ENCODE measurements at places on chromosomes 2 and 18.

DNA sequence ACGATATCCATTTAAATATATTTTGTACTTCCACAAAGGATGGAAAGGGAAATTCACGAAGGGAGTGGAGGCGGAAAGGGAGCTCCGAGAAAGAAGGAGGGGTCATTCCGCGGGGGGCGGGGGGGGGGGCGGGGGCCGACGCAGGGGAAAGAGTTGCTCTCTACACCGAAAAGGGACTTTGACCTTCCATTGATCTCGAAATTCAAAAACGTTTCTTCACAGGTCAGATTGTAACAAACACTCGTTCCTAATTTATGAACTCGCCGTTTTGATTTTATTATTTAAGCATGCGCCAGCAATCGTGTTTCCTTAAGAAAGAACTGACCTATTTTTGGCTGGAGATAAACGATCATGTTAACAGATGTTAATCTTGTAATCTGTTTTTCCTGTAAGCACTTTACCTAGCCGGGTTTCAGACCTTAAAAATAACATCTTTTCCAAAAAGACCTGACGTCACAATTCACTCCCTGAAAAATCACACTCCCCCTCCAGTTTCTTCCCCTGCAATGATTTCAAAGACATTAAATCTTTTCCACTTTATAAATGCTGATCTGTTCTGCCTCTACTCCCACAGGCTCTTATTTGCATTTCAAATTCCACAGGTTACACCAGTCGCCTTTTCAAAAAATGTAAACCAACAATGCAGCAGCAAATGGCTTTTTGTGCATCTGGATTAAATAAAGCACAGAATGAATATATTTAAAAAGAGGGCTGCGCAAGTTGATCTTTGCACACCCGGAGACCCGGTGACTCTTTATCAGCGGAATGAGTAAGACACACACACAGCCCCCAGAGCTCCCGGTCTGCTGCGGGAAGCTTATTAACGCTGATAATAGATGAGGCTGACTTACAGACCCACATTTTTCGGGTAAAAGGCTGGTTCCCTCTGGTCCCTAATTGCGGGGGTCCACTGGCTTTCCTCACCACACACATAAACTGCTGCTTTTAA is 1.6 kb downstream of the ZNF516 start:
- no peak for DNase-seq

DNA sequence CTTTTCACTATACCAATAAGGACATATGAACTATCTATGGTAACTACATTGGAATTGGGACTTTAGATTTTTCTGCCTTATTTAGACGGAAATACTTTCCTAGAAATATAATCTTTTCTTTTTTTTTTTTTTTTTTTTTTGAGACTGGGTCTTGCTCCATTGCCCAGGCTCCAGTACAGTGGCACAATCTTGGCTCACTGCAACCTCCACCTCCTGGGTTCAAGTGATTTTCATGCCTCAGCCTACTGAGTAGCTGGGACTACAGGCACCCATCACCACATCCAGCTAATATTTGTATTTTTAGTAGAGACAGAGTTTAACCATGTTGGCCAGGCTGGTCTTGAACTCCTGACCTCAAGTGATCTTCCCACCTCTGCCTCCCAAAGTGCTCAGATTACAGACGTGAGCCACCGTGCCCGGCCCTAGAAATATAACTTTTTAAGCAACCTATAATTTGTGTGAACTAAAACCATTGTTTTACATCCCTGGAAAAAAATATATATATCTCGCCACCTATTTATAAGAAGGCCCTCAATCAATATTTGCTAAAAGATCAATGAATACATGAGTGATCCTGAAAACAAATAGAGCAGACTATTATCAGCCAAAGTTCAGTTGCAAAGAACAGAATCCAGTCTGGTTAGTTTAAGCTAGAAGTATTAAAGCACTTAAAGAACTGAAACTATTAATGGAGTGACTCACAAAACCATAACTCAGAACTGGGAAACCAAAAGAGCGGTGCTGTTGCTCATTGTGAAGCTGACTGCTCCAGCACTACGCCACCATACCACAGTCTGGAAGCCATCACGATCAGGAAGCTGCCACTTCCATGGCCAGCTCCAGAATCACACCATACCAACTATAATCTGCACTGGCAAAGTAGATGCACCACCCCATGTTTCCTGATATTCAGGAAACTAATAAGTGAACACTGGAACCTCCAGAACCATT is 8.4 kb upstream of the HNRNPLL start:
- DNase-seq, result no peak

- no peak for DNase-seq
These were observed 322.2 kb downstream of the ZNF804A start for GRCh38 chr2:184920451-184920965.

- no peak for DNase-seq
These were observed 452.2 kb downstream of the MBD2 start for GRCh38 chr18:53772293-53772692.

- DNase-seq, result no peak
These were observed 38.3 kb downstream of the SP3 start for GRCh38 chr2:173926875-173927274.

DNA sequence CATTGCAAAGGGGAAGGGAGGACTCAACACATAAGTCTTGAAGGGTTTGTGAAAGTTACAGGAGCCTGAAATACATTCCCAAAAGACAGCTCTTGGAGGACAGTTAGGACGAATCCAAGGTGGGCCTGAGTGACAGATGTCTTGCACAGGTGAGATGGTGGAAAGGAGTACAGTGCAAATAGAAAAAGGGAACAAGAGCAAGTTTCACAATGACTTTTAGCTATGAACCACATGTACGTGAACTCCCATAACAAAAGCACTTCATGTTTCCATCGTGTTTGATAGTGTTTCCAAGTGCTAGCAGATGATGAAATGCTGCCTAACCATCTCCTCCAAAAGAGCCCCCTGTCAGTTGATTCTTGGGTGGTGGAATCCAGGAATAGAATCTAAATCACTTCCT is 1.8 kb downstream of the IL18RAP start:
- DNase-seq, result no peak

- DNase-seq, result no peak
These were observed 115.6 kb upstream of the GPC1 start for GRCh38 chr2:240319855-240320203.

GRCh38 chr2:60570251-60570650 is 16.8 kb upstream of the BCL11A start:
- DNase-seq, result no peak

GRCh38 chr2:120625865-120626560 is 109.7 kb upstream of the GLI2 start:
- DNase-seq, result no peak

DNA sequence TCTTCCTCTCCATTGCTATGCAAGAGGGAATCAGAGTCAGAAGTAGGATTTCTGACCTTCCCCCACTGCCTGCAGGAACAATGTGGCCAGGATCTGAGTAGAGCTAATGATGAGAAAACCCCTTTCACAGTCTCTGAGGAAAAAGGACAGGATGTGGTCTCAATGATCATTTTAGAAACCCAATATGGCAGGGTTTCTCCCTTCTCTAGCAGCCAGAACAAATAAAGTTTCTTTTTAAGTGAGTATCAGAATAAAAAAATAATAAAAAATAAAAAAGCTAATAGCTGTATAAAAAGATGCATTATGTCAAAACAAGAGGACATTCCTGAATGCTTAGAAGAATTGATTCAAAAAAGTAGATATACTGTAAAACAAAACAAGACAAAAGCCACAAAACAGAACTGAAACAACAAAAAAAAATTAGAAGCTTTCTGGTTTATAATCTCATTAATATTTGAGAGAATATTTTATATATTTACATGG is 1124.9 kb upstream of the ZEB2 start:
- no peak for DNase-seq

GRCh38 chr2:42435628-42436027 is 58.2 kb downstream of the KCNG3 start:
- no peak for DNase-seq

GRCh38 chr2:84435345-84436025 is 23.6 kb downstream of the SUCLG1 start:
- no peak for DNase-seq

DNA sequence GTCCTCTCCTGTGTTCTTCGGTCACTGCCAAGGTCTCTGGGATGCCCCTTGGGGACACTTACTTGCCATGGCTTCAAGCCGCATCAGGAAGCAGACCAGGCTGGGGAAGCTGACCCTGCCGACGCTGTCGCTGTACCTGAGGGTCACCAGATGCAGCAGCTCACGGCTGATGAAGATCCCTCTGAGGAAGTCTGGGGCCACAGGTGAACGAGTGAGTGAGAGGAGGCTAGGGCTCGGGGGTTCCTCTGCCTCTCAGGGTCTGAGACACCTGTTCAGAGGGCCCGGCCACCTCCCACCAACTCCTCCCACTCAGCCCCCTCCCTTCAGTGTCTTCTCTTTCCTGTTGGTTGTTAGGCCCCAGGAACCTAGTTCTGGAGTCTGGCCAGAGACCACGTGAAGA is 74.9 kb downstream of the CAPN13 start:
- no peak for DNase-seq

GRCh38 chr2:133982256-133982655 is 271.6 kb upstream of the MGAT5 start:
- no peak for DNase-seq

- no peak for DNase-seq
These were observed 331.6 kb downstream of the CPS1 start for GRCh38 chr2:210888035-210888434.

- DNase-seq, result no peak
These were observed 12.0 kb downstream of the SERPINE2 start for GRCh38 chr2:224027070-224027469.

- DNase-seq, result no peak
These were observed 20.7 kb downstream of the FBXO15 start for GRCh38 chr18:74126684-74127655.

DNA sequence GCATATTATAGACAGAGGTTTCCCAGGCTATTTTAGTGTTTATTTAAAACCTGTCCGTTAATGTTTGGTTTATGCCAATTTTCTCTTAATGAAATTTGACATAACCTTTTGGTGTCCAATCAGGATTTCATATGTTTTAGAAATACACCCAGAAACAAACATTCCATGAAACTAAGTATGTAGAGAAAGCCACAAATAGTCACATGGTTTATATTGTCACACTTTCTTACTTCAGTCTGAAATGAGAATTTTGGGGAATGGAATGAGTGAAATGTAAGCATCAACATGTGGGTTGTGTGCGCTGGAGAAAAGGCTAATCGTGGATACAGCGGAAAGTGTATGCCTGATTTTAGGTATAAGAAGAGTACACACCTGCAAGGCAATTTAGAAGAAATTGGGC is 277.0 kb upstream of the RAB12 start:
- no peak for DNase-seq

DNA sequence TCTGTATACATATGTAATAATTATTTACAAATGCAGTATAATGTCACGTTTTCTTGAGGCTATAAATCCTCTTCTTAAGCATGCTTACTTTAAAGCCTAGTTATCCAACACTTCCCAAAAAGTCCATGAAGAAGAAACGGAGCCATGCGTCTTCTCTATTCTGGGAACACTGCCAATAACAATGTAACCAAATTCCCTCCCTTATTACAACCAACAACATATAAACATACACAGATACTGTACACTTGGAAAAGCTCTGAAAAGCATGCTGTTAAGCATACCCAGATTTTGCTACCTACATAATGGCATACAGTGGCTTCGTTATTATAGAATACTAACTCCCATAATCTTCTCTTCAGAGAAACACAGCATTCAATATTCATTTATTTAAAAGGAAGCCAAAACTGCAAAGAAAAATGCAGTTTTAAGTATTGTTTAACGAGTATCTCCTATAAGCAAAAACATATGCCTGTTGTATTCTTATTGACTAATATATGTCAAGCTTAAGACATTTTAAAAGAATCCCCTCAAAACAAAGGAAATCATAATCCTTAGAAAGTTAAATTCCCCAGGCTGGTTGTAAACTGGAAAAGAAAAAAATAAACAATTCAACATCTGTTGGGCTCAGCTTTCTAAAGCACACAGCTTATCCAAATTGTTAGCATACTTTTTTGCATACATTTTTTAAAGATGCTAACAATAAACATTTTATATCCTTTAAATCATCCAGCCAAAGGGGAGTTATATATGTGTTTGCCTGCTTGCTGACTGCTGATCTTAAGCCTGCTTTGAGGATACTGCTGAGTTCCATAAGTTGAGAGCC is 83.4 kb downstream of the SLC25A12 start:
- no peak for DNase-seq

GRCh38 chr2:149597668-149598326 is 10.2 kb upstream of the MMADHC start:
- no peak for DNase-seq
